ENCODE measurements at places on chromosomes 16 and 17. TPM values are rescaled to one million over a fixed set of nuclear protein-coding genes. Genes with fewer than 3 reads are reported as not detected.
A peak's percentile ranks its signal among the peaks of the same experiment; 100 is the strongest.

DNA sequence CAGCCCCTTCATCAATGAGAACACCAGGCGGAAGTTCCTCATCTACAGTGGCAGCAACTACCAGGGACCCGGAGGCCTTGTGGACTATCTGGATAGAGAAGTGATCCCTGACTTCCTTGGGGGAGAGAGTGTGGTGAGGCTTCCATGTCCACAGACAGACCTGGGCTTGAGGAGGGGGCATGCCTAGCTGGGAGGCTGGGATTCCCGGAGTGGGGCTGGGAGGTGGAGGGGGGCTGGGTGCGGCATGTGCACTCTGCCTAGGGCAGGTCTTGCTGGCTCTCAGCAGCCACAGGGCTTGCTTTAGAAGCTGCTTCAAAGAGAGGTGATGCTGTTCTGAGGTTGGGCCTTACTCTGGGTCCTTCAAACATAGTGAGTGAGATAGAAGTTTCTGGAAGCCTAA, 27.8 kb downstream of the NAGPA start:
- DNase-seq = no peak

Gene C16orf96
- total RNA-seq = not detected

Gene AGRP
- not detected for total RNA-seq

Gene NACA2
- not detected for total RNA-seq

DNA sequence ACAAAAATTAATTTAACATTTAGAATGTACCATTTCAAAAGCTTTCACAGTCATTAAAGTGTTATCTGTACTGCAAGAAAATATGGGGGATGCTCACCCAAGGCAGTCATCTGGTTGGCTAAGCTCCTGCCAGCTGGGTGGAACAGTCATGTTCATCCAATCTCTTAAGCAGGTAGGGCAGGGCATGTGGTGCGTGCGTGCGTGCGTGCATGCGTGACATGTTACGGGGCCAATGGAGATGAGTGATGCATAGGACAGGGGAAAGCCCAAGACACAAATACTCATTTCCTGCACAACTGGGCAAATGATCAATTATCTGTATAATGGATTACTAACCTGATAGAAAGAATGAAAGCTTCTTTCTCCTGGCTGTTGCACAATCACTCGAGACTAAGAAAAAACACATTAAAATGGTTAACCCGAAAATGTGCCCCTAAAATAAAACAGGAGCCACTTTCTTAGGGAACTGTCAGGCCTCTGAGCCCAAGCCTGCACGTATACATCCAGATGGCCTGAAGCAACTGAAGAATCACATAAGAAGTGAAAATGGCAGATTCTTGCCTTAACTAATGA, 104.4 kb downstream of the MYO1D start:
- no peak for DNase-seq

DNA sequence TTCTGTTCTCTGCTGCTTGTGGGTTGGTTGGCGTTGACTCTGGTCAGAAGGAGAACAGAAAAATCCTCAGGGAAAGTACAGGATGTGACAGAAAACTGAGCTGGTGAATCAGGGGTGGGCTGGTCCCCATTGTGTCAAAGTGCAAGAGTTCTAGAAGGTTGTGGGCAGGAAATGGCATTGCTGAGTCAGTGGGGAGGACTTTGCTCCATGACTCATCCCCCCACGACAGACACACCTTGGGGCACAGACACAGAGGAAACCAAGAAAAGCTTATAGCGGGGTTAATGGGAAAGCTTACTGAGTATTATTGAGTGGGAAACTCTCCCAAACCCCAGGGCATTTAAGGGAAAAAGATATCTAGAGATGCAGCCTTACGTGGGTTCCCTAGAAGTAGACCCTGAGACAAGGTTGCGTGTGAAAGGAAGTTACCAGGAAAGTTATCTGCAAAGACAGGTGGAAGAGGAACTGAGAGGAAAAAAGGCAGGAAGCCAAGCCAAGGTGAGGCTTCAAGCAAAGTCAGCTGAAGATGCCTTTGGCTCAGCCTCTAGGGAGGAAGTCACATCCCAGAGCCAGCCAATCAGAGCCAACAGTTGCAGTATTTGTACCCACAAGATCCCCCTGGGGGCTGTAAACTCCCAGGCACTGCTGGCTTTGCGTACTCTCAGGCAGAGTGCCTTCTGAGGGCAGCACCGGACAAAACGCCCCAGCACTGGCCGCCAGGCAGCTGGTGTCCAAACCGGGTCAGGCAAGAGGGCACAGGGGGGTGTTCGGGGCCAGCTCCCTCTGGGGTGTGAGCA, 86.4 kb downstream of the FOXL1 start:
- peak; percentile 90 for DNase-seq

Gene MYO1C
- total RNA-seq = 127 TPM

DNA sequence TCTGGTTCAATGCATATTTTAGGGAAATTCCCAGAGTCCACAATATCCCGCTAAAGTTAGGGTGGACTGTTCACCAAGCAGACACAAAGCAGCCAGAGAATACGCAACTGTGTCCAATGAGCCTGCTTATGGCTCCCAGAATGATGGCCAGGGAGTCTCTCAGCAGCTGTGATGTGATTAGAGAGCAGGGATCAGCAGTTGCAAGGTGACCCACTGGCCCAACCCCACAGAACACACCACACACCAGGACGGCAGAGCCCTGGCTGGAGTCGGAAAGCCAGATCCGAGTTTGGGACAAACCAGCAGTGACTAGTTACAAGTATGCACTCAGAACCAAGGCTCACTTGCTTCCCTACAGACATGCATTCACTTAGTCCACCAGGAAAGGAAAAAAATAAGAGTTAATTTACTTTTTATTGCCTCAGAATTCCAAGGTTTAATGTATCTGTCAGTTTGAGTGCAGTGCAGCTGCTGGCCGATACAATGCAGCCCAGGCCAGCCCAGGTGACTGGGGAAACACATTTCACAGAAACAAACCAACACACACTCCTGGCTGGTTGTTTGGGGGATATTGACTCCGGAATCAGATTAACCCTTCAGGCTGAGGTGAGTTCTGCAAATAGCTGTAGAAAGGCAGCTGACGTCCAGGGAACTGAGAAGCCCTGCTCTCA, 121.7 kb downstream of the HIC1 start:
- no peak for DNase-seq

DNA sequence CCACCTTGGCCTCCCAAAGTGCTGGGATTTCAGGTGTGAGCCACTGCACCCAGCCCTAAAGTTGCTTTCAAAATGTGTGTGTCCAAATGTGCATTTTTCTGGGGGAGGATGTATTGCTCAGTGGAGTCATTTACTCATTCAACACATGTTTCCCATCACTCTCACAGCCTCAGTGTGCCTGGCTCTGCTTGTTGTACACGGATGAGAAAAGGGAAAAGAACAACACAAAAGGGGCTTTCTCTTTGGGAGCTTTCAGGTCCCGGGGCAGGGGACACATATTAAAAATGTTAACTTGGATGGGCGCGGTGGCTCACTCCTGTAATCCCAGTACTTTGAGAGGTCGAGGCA, 1.7 kb upstream of the PPL start:
- peak; percentile 50 for DNase-seq

DNA sequence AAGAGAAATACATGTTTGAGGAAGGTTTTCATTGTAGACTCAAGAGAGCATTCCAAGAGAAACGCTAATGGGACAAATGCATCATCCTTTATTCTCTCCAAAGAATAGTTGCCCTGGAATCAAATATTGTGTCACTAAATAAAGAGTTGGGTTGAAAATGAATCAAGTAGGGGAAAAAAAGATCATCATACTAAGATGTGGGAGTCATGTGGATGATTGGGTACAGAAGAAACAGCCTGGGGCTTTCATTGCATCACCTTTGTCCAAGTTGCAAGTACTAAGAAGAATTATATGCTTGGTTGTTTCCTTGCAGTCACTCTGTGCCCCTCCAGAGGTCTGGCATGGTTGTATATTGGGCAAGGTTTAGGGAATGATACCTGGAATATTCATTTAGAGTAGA, 658.9 kb downstream of the TOX3 start:
- DNase-seq = peak; percentile 31

Gene CES1
- not detected for total RNA-seq

All from fibroblast of the aortic adventitia (primary cell).